Left ventricle myocardium inferior (tissue), 1 donor: ENCODE measurements at places on chromosomes 12 and 14. TPM values are rescaled to one million over a fixed set of nuclear protein-coding genes. Genes with fewer than 3 reads are reported as not detected.

ACSS3 gene
- total RNA-seq, result 24.5 TPM

MIP gene
- total RNA-seq, result not detected

GRCh38 chr12:108352591-108352990 lies 13.5 kb upstream of the CMKLR1 start:
- no peak for DNase-seq

- no peak for DNase-seq
These were observed 13.9 kb downstream of the PTHLH start for GRCh38 chr12:27958675-27959074.

MON2 gene
- total RNA-seq, result 17.2 TPM

DNA sequence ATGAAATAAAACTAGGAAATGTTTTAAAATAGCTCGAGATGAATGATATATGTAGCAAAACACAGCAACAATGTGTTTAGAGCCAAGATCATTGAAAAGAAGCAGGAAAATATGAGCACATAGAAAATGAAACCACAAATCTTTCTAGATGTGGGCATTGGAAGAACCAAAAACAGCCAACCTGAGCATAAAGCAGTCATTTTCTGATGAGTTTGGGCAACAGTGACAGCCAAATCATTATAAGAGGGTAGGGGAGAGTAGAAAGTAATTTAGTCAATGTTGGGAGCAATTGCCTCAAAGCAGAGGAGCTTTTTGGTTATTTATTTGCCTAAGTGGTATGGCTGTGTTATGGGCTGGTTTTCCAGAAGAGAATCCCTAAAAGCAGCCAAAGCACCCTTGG lies 8.8 kb upstream of the BICDL1 start:
- DNase-seq, result no peak

- DNase-seq, result no peak
These were observed 274.7 kb downstream of the SLC6A15 start for GRCh38 chr12:84637926-84638325.

DNA sequence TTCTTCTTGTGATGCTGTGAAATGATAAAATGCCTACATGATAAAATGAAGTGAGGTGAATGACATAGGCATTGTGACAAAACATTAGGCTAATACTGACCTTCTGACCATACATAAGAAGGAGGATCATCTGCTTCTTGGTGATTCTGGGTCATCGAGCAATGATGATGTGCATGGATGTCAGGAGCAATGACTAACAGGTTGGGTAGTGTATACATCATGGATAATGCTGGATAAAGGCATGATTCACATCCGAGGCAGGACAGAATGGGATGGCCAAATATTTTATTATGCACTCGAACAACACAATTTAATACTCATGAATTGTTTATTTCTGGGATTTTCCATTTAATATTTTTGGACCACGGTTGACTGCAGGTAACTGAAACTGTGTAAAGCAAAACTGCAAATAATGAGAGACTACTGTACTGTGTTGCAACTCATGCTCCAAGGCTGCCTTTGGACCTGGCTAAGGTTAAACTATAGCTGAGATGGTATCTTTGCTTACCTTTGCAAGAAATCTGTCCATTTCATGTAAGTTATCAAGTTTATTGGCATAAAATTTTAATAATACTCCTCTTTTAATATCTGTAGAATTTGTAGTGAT lies 7.6 kb upstream of the SLC25A21 start:
- no peak for DNase-seq

DDN gene
- total RNA-seq, result 1.4 TPM

- no peak for DNase-seq
These were observed 21.5 kb upstream of the SOCS2 start for GRCh38 chr12:93550748-93551611.

- DNase-seq, result no peak
These were observed 63.2 kb upstream of the RFX4 start for GRCh38 chr12:106519607-106520021.

GRCh38 chr12:79127271-79127751 lies 262.7 kb downstream of the SYT1 start:
- no peak for DNase-seq

SERPINA12 gene
- not detected for total RNA-seq

DNA sequence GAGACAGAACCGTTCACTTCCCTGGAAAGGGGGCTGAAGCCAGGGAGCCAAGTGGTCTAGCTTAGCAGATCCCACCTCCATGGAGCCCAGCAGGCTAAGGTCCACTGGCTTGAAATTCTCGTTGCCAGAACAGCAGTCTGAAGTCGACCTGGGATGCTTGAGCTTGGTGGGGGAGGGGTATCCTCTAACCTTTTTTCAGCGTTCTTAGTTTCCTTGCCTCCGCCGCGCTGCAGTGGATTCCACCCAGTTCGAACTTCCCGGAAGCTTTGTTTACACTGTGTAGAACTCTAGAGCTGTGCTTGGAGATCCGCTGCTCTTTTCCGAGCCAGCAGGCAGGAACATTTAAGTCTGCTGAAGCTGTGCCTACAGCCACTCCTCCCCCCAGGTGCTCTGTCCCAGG lies 45.2 kb upstream of the FKBP4 start:
- no peak for DNase-seq

DNA sequence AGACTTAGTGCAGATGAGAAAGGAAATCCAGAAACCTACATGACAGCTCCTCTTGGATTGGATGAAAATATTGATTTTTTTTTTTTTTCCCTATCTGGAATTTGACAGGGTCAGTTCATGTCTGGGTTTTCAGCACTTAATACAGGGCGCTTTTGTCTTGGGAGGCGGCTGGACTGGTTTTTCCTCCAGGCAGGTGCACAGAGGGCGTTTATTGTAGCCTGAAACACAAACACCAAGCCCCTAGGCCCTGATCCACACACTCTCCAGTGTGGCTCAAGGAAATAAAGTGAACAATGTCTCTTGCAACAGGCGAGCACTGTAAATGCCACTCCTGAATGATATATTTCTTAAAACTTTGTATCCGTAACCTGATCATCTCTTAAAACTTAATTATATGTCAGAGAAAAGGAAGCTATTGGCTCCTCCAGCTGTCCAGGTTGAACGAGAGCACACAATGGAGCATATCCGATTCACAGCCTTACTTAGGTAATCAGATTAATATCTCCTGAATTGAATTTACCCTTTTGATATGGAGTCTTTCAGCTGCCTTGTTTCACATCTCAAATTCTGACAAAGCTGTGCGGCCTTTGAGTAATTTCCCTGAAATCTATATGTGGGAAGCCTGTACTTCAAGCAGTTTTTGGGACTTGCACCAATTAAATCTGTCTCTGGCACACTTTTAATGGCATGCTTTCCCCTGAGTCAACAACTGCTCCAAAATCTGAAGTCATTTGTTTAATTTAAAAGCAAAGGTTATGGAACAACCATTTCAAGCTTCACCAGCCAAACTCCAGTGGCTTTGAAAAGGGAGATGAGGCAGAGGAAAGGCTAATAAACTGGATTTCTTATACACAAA lies 485.7 kb downstream of the ZFP36L1 start:
- no peak for DNase-seq

- no peak for DNase-seq
These were observed 824 bp downstream of the OAS1 start for GRCh38 chr12:112907415-112908157.

CD163 gene
- total RNA-seq, result 44.7 TPM

PITPNM2 gene
- total RNA-seq, result 18.4 TPM

ESRRB gene
- 16.9 TPM for total RNA-seq

DNA sequence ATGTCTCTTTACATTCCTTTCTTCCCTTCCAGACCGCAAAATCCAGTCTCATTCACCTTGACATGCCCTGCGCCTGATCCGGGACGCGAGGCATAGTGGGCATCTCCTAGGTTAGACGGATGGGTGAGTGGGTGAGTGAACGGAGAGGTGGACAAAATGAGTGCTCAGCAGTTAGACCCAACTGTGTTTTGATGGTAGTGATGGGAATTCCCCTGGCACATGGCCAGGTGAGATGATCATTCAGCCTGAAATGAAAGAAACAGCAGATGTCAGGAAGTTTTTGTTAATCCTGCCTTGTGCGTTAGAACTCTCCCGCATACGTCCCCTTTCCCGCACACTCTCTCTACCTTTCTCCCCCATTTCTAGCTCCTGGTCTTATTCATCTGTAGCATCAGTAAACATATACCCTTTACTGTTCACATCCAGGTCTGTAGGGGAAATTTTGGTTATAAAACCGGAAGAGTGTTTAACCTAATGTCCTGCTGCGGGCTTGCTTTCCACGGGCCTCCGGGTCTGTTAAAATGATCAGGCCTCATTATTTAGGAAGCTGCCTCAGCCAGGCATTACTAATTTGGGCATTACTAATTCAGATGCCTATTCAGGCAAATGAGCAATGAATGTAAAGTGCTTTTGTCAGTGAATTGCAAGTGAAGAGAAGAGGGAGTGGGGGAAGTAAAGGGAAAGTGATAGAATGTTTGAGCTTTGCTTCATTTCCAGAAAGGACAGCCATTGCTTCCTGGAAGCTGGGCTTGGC lies 172.8 kb downstream of the ETV6 start:
- DNase-seq, result no peak

IL31 gene
- total RNA-seq, result not detected

GRCh38 chr12:132356691-132357622 lies 27.6 kb upstream of the GALNT9 start:
- peak; percentile 30 for DNase-seq

RPS6KL1 gene
- 20.5 TPM for total RNA-seq

SLC17A8 gene
- total RNA-seq, result not detected

SOX5 gene
- 2.9 TPM for total RNA-seq

PUS7L gene
- total RNA-seq, result 4.3 TPM

DNA sequence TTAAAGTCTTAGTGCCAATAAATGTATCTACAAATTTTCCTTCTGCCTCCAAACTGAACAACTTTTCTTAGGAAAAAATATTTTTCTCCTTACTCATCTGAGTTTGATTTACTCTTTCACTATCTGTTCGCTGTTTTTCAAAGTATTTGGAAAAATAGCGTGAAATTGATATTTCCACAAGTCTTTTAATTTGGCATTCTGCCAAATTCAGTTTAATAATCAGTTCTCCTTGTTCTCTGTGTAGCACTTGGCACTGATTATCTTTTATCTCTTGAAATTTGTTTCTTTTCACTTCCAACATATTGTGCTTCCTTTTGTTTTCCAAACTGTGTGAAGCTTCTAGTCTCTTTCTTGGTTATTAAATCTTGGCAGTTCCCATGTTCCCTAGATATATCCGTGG lies 559.8 kb downstream of the RPL10L start:
- no peak for DNase-seq

- no peak for DNase-seq
These were observed 23.1 kb downstream of the METAP2 start for GRCh38 chr12:95497031-95497430.

BCL11B gene
- 0.11 TPM for total RNA-seq

GRCh38 chr12:57131896-57132744 lies 3.8 kb downstream of the LRP1 start:
- no peak for DNase-seq

FITM1 gene
- 148 TPM for total RNA-seq

DNA sequence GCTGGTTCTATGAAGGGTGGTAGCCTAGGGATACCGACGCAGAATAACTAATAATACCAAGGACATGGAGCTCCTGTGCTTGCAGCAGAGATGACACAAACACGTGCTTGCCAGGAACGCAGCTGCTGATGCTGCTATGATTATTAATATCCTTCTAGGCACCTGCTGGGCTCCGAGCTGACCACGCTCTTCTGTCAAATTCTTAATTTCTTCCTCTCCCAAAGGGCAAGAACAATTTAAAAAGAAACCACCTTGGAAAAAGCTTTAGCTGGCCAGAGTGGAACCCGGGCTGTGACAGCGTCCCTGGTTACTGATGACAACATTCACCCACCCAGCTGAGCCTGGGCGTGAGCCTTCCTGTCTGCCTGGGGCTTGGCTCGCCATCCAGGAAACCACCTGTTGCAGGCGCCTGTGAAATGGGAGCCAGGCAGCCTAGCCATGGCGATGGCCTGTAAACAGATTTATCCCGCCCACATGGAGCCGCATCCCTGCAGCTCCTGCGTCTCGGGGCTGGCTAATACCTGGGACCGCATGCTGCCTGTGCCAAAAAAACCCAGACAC lies 28.8 kb downstream of the CLMN start:
- peak; percentile 64 for DNase-seq

GPD1 gene
- total RNA-seq, result 9.0 TPM

CLEC12A gene
- 5.7 TPM for total RNA-seq

GRCh38 chr12:34602213-34602940 lies 580.1 kb downstream of the ALG10 start:
- no peak for DNase-seq

GRCh38 chr12:129966146-129966995 lies 62.5 kb upstream of the TMEM132D start:
- no peak for DNase-seq

GRCh38 chr12:114287821-114288525 lies 118.0 kb downstream of the TBX5 start:
- no peak for DNase-seq

GRCh38 chr12:117034249-117034648 lies 65.0 kb downstream of the TESC start:
- no peak for DNase-seq

DNA sequence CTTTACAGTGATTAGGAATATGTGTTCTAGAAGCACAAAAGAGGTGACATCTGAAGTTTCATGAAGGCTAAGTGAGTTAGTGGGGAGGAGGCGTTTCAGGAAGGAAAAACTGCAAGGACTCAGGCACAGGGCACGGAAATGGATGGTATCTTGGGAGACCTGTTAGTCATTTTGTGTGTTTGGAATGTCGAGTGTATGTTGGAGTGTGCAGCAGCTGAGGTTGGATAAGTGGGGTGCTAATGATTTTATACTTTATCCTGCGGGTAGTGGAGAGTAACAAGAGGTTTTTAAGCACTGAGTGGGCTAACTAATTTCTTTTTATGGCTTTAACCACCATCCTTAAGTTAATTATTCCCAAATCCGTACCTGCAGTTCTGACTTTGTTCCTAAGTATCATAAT lies 571.5 kb upstream of the FBXO33 start:
- no peak for DNase-seq

DNA sequence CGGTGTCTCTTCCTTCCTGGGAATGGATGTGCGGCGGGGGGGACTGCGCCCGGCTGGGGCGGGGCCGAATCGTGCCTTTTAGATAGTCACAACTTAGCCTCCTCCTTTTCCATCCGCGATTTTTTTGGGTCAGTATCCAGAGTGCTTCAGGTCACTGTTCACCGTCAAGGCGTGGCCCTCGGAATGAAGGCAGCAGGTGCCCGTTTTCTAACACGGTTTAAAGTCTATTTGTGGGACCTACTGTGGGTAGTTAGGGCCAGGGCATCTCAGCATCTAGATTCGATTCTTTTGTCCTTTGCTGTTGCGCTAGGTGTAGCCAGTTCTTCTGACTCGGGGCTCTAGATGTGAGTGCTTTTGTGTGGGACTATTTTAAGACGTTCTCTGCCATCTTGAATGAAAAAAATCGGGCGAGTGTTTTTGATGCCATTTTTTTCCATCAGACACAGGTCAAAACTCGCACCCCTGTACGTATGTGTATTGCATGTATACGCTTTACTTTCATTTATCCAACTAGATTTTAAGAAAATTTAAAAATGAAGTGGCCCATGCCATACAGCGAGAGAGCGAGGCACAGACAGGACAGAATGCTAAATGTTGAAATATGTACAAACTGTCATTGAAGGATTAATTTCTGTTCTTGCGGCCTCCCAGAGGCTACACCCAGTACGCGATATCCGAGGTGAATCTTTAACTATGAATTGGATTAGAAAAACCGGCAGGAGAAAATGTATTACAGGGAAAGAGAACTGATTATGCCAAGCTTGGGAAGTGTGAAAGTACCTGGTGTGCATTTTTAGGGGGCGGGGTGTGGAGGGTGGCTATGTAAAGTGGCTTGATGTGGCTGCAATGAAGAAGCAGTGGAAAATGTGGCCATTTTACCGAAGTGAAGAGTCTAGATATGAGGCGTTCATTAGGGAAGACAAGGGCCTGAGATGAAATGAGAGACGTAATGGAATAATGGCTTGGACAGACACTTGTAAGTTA lies 835 bp downstream of the VEZT start:
- no peak for DNase-seq

CABP1 gene
- total RNA-seq, result 4.2 TPM

ERBB3 gene
- total RNA-seq, result 2.3 TPM
